Karpas-422 (cell line): ENCODE measurements at places on chromosomes 3 and 15. TPM values are rescaled to one million over a fixed set of nuclear protein-coding genes. Genes with fewer than 3 reads are reported as not detected.

Gene SSUH2
- total RNA-seq = 0.22 and 0.90 TPM in 2 replicates

Gene CNTN3
- not detected in 2 replicates for total RNA-seq

Gene ALDH1L1
- total RNA-seq = not detected in 2 replicates

Gene C3orf22
- not detected in 2 replicates for total RNA-seq

GRCh38 chr3:123244128-123244527 lies 42.4 kb downstream of the SEC22A start:
- no peak for DNase-seq

- no peak for DNase-seq
Measured at GRCh38 chr3:164903820-164904451, 174.4 kb downstream of the SI start.

- DNase-seq = no peak
Measured at GRCh38 chr15:40340740-40341400, at the start of gene CCDC9B. Gene CCDC9B, minus strand, starts transcription at chr15:40340939. Its CDS starts 120 bp downstream, at chr15:40340819.

DNA sequence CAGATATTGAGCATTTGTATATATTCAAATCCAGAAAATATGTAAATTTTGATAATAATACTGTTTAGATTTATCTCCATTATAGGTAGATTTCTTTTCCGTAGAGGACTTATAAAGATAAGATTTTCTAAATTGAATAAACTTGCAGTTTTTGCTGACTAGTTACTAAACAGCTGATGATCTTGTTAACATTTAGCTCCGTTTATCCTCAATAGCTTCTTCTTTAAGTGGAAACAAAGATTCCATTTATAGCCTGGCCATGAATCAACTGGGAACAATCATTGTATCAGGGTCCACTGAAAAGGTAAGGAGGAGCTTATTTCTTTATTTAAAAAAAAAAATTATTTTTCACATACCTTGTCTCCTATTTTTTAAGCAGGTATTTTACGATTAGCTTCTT lies 16.7 kb downstream of the WDR48 start:
- DNase-seq = no peak

DNA sequence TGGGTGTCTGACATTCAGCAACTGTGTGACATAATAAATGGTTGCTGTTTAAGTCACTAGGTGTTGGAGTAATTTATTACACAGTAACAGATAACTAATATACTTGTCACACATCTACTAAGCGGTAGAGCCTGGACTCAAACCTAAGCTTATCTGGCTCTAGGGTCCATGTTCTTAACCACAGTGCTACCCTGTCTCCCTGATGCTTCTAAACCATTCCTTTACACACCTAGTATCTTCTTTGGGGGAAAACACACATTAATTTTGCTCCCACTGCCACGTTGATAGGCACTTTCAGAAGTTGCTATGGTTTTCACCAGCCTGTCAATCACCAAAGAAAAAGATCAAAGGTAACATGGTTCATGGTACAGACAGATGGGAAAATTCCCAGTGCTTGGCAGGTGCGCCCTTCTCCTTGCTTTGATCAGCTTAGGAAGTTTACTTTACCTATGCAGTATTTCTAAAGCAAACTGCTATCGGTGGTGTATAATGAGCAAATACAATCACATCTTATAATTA lies 150.8 kb downstream of the PDZRN3 start:
- no peak for DNase-seq

DNA sequence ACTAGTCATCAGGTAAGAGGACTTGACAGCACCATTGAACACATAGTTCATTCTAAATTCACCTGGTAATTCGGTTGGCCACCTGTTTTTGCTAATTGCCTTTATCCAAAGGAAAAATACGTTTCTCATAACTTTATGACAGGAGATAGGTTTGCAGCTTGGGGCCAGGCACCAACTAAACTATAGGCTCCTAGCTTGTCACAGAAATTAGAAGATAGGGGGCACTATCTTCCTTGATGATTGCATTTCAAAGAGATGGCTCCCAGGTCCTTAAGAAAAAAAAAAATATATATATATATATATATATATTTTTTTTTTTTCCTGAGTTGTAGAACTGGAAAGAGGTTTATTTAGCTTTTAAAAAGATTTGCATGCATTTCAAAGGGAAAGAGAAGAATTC lies 563.6 kb downstream of the NAALADL2 start:
- DNase-seq = no peak

DNA sequence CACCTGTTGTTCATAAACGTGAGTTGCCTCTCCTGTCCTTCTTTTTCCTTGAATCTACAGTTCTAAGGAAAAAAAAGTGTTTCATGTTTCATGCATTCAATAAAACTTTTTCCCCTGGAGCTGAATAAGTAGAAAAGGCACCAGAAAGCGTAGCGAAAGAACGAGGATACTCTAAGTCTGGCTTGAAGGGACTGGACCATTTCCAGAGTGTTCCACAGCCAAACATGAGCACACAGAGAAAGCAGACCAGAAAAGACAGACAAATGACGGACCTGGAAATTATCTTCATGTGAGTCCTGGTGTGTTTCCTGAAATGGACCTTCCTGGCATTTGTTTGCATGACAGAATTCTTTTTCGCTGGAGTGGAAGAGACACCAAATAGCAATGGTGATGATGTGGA lies 204.7 kb downstream of the SV2B start:
- no peak for DNase-seq

DNA sequence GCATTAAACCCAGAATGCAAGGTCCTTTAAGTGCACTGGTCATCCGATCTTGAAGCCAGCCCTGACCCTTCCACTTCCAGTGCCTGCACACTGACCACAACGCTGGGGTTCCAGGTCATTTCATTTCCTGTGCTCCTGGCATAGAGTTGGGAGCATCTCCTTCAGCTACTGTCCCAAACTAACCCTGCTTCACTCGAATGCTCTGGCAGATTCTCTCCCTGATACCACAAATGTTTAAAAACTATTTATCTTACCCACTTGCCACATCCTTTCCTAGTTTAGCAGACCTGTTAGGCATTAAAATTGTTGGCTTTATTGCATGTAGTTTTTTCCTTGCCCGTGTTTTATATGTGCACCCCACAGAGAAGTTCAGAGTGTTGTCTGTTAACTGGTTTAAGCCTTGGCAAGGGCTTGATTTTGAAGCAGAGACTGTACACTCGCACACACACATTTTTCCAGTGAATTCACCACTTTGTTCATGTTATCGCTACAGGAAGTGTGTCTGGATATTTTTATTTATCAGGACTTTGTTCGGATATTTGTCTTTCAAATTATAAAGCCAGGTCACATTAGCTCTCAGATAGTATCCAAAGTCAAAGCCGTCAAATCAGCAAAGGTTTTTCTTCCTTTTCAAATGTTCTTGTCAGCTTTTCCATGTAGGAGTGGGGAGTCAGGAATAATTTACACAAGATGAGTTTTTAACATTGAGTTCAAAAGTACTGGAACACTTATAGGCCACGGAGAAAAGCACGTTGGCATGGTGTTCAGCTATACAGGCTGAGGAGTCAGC lies 77.3 kb downstream of the ABI3BP start:
- peak; percentile 27 for DNase-seq

DNA sequence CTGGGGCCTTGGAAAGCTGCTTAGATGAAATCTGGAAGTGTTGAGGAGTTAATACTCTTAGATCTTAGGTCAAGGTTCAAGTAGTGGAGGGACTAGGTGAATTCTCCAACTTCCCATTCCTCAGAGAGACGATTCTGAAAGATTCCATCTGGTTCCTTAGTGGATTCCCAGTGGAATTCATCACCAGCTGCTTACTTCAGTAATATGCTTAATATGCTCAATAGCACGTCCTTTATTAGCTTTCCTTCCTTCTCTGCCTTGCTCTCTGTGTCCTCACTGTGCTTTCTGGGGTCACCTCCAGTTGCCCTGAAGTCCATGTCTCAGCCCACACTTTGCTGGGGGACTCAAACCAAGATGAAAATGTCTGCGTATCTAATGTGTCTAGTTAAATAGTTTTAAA lies 31.0 kb downstream of the CEP63 start:
- DNase-seq = no peak

DNA sequence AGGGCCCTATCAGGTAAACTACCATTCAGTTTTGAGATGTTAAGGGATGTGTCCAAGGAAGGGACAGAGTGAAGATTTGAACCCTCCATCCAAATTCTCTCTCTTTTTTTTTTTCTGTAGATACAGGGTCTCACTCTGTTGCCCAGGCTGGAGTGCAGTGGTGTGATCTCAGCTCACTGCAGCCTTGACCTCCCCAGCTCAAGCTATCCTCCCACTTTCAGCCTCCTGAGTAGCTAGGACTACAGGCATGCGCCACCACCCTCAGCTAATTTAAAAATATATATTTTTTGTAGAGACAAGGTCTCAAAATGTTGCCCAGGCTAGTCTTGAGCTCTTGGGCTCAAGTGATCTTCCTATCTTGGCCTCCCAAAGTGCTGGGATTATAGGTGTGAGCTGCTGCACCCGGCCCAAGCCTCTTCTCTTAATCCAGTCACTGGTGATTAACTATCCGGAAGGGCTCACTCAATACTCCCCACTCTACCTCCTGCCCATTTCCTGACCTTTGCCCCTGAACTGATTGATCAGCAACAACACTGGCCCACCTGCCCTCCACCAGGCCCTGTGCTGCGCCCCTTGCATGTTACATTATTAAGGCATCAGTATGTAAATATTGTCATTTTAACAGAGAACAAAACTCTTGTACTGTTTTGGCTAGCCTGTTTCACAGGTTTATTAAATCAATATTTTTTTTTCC lies 164.7 kb downstream of the CTNNB1 start:
- DNase-seq = no peak

DNA sequence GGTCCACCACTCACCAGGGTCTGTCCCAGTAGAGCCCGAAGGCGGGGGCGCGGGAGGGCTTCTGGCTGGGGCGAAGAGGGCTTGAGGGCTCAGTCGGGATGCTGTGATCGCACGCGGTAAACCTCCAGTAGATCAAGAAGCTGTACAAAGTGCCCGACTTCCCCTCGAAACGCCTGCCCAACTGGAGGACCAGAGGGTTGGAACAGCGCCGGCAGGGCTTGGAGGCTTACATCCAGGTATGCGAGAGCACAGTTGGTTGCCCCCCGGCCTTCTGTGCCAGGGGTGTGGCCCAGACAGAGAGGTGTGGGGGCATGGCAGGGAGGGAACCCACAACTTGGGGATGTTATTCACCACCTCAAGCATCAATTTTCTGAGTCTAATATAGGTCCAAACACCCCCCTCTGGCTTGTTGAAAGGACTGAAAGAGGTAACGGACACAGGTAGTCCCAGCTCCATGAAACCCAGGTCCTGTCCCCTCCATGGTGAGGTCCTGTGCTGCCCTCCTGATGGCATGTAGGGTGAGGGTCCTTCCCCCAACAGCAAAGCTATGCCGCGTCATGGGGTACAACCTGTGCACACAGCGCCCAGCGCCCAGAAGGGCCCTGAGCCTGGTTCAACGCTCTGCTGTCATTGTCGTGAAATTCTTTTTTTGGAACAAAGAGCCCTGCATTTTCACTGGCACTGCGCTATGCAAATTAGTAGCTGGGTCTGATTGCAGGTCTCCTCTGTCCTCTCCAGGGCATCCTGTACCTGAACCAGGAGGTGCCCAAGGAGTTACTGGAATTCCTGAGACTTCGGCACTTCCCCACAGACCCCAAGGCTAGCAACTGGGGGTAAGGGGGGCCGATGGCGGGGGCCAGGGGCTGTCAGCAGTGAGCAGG lies 1.2 kb downstream of the SNX22 start:
- peak; percentile 90 for DNase-seq

- no peak for DNase-seq
Measured at GRCh38 chr3:64179860-64180259, 45.4 kb downstream of the PRICKLE2 start.

GRCh38 chr3:181940703-181941102 lies 229.0 kb downstream of the SOX2 start:
- no peak for DNase-seq

DNA sequence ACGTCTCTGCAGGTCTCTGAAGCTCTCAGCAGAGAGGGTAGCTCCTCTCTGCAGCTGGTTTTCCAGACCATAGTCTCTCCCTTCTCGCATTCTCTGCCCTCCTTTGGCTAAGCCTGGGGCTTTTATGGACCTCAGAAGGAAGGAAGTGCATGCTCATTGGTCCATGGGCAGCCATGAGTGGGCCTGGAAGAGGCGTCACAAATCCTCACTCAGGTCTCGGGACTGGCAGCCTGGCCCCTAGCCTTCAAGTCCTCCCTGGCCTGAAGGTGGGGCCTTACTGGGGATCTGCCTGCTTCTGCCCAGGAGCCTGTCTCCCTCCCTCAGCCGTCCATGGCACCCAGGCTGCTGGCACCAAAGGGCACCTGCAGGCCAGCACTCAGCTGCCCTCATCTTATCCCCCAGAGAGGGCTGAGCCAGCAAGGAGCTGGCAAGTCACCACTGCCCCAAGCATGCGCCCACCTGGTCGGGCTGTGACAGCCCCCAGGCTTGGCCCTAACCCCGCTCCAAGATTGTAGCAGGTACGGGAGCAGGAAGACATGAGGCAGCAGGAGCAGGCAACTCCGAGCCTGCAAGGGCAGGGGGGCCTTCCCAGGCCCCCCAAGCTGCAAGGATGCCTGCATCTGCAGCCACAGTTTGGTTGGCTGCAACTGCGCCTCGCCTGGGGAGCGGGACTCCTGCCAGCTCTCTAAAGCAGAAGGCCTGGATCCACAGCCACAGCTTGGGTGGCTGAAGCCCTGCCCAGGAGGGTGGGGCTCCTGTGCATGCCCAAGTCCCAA lies 37.4 kb downstream of the GHSR start:
- no peak for DNase-seq

GRCh38 chr3:43627360-43627759 lies 5.5 kb upstream of the ANO10 start:
- DNase-seq = no peak

DNA sequence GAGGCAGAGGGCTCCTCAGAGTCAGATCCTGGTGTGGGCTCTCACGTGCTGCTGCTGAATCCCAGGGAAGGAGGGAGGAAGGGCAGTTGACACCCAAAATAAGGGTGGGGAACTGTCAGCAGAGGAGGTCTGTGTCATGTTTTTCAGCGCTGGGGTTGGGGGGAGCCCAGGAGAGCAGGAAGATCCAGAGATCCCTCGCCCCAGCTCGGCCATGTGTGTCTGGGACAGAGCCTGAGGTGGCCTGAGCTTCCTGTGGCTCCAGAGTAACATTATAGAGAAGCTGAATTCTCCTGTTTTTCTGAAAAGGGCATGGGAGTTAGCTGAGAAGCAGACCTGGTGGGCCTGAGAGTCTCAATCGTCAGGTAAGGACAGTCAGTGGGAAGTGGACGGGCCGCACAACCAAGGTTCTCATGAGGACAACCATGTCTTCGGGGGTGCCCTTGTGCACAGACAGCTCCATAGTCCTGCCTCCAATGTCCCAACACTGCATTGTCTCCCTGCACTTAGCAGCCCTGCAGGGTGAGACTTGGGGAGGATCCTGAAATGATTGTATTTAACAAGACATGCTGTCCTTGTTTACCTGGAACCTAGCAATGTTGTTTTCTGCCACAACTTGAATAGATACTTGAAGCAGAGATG lies 18.4 kb downstream of the UMPS start:
- DNase-seq = no peak
